Stimulated activated CD8-positive, alpha-beta memory T cell treated with anti-CD3 and anti-CD28 coated beads, Interleukin-7, amount 100 ng/mL, for 1 hour (primary cell): ENCODE measurements at places on chromosomes 2 and 18.

- no peak for DNase-seq
These were observed 3.9 kb downstream of the ASIC4 start for GRCh38 chr2:219517954-219518778.

DNA sequence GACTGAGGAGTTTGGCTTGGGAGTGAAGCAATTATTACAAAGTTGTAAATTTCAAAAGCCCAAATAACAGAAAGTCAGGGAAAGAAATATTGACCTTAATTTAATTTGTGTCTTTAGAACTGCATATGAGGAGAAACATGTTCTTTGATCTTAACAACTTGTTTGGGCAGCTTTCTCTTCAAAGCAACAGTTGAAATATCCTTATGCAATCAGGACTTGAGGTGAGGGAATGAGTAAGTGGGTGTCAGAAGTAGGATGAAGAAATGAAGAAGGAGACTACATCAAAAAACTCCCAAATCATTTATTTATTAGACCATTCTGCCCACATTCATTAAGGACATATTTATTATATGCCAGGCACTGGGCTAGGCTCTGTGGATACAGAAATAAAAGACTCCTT lies 129.4 kb downstream of the GCA start:
- no peak for DNase-seq

GRCh38 chr2:23380562-23381065 lies 4.4 kb upstream of the KLHL29 start:
- no peak for DNase-seq

DNA sequence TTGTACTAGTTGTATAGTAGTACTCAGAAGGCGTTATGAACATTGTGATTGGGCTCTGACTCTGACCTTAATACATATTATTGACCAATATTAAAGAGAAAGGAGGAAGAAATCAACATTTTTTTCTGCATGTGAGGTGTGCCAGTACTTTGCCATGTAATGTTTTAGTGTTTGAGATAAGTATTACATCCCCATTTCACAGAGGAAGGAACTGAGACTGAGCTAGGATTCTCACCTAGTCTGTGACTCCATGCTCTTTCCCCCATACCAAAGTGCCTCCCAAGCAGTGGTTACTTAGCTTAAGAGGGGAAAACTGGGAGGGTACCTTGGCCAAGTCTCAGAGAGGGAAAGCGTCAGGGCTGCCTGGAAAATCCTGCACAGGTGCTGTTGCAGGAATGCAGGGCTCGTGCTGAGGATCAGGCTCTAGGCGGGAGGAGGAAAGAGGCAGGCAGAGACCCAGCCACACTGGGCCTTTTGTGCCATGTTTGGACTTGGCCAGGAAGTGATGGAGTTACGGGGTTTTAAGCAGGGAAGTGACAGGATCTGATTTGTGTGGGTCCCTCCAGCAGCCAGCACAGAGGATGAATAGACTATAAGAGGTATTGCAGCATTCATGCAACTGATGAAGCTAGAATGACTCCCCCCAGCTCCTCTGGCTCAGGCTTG lies 1.7 kb downstream of the PNKD start:
- no peak for DNase-seq

DNA sequence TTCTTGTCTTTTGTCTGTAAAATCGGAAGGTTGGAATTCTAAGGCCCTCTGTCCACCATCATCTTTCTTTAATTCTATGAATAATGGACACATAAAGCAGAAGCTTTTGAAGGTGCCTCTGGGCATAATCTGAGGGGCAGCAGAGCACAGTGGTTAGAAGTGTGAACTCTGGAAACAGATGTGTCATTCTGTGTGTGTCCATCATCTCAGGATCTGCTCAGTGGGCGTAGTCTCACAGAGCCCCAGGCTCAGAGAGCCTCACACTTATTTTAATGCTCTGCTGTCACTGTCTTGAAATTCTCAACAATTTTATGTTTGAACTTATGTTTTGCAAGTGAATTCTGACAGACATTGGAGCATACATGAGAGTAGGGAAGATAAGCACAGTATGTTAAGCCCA lies 31.0 kb upstream of the CCDC93 start:
- no peak for DNase-seq

DNA sequence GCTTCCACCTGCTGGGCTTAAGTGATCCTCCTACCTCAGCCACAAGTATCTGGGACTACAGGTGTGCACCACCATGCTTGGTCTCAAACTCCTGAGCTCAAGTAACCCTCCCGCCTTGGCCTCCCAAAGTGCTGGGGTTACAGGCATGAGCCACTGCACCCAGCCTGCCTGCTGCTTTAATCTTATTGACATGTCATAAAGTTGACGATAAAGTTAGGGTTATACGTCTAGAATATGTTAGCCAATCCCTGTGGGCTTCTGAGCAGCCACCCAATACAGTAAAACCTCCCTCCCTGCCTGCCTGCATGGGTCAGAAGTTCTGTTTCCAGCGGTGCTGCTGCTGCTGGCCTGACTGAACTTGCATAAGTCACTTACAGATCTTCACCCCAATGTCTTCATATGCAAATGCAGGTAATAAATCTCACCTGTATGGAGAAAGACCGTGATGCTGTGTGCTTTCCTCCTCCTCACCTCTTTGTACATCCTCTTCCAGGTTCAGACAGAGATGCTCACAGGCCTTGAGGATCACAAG lies 30.1 kb downstream of the TGIF1 start:
- DNase-seq, result no peak

DNA sequence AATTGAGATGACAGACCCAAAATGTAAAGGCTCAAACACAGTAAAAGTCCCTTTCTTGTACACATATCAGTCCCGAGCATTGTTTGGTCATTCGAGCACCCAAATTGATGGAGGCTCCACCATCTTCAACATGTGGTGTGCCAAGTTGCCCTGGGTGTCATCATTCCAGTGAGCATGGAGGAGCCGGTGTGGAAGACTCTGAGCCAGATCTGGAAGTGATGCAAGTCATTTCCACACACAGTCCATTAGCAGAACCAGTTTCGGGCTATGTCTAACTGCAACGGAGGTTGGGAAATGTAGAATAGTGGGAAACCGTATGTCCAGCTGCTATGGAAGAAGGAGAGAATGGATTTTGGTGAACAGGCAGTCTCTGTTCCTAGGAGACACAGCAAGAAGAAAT lies 40.9 kb upstream of the BZW1 start:
- no peak for DNase-seq

DNA sequence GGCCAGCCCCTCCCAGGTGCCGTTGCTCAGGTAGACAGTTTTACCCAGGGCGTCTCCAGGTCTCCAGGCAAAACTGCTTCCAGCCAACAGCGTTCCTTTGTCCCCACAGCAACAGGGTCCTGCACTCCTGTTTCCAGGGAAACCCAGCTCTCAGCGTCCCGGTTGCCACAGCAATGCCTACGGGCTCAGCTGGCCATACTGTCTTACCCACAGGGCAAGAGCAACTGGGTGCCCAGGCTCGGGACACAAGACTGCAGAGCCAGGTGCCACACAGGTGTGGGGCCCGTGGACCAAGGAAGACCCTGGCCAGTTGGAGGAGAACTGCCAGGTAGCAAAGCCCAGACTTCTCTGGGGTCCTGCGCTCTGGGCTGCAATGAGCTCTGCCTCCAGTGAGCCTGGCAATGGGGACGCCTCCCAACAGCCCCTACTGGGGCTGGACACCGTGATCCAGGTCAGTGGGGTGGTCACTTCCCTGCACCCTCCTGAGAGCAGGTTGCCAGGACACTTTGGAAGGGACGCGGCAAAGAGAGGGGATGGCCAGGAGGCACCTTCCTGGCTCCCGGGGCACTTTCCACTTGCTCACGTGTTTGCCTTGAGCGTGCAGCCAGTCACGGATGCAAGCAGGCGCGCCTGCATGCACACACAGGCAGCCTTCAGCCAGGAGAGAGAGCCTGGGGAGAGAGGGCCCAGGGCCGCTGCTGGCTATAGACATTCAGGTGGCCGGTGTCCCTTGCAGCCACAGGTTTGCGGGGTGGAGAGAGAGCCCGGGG lies at the start of gene CROCC2:
TSS of gene CROCC2 (plus strand) at position 196 of the 770 bp plus-strand sequence. CDS start at position 374, 178 bp downstream.
- no peak for DNase-seq

GRCh38 chr18:32261003-32261402 lies 71.2 kb downstream of the MEP1B start:
- no peak for DNase-seq

GRCh38 chr2:61478086-61478485 lies 7.2 kb upstream of the USP34 start:
- no peak for DNase-seq

GRCh38 chr2:109513749-109514588 lies 99.8 kb downstream of the SEPTIN10 start:
- DNase-seq, result no peak

DNA sequence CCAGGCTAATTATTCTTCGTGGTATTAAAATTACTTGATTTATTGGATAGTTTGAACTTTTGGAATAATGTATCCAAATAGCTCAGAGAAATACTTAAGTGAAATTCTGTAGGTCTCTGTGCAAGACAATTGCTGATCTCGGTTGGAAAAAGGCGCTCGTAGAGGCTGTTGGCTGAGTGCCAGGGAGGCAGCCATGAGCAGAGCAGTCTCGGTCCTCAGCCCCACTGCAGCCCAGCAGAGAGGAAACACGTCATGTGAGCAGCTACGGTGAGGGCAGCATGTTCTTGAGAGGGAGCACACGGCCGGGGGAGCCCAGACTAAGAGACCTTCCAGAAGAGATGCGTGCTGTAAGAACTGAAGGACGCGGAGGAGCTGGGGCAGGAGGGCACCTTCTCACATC lies 42.5 kb downstream of the DCDC2C start:
- DNase-seq, result no peak

GRCh38 chr2:169664978-169665930 lies 29.0 kb downstream of the CFAP210 start:
- DNase-seq, result no peak

DNA sequence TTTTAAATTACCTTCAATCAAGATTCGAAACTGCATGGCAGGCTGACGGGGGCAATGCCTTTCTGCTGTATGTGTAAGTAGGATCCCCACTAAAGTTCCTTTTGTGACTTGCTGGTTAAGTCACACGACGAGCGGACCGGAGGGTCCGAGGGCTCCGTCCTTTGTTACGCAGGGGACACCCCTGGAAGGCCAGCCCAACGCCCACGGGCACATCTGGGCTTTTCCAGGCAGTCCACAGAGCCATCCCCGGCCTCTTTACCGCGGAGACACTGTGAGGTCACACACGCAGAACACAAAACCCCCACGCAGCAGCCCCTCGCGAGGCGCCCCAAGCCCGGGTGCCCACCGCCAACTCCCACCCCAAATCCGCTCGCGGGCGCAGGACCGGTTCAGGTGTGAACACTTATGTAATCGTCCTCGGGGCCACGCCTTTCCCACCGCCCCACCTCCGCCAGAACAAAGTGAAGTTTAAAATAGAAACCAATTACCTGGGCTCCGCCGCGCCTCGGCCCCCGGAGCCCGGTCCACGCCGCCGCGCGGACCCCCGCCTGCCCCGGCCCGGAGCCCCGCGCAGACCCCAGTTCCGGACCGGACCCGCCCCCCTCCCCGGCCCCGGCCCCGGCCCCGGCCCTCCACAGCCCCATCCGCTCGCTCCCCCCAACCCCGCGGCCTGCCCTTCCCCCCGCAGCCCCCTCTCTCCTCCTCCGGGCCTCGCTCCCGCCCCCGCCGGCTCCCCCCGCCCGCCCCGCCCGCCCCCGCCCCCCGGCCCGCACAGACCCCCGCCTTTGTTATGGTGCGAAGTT lies 4.2 kb downstream of the ZNF516 start:
- no peak for DNase-seq

DNA sequence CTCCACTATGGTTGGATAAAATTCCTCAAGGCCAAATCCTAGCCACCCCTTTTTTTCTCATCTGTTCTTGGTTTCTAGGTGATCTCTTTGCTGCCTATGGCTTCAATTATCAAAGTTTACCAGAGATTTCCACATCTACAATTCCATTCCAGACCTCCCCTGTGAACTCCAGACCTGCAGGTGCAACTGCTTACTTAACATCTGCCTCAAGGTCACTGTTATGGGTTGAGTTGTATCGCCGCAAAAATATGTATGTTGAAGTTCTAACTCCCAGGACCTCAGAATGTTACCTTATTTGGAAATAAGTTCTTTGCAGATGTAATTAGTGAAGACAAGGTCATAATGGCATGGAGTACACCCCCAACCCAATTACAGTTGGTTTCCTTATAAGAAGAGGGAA lies 60.4 kb upstream of the SOS1 start:
- DNase-seq, result no peak

- DNase-seq, result no peak
These were observed 355.1 kb downstream of the EN1 start for GRCh38 chr2:118492335-118492734.

GRCh38 chr2:70570041-70570661 lies 16.5 kb upstream of the TGFA start:
- no peak for DNase-seq

DNA sequence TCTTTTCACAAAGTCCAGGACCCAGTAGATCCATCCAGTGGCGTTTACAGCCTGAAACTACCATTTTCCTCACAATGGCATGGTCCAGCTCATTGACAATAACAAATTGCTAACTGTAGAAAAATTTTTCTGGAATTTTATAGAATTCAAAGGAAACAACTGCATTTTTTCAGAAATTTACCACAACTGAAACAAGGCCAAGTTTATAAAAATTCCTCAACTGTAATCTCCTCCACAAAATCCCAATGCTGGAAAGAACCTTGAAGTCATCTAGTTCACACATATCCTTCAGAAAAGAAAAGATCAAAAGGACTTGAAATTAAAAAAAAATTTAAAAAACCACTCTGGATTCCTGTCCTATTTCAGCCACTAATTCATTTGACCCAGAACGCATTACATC lies 226.0 kb upstream of the CTAGE1 start:
- no peak for DNase-seq

- no peak for DNase-seq
These were observed 384.7 kb upstream of the ACVR2A start for GRCh38 chr2:147460155-147460554.

DNA sequence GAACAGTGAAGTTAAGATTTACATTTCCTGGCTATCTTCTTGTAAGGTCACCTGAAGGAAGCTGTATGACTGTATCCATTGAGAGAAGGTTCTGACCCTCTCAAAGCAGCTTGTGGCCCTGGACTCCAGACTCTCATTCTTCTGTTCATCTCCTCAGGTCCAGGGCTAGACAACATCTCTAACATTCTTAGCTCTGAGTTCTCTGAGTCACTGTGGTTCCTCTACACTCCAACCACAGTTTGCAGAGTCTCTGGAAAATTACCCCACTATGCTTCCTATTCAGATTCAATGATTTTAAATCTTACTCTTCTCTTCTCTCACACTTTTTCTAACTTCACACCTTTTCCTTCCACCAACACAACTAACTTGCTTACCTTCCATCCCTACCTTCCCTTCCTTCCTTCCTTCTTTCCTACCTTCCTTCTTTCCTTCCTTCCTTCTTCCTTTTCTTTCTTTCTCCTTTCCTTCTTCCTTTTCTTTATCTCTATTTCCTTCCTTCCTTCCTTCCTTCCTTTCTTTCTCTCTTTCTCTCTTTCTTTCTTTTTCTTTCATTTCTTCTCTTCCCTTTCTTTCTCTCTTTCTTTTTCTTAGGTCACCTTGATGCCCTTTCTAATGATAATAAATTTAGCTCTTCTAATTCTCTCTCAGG lies 824.3 kb upstream of the ZEB2 start:
- DNase-seq, result no peak

GRCh38 chr18:75088021-75088506 lies 120.9 kb downstream of the PTGR3 start:
- DNase-seq, result no peak
